ENCODE measurements at places on chromosomes 7 and 10. TPM values are rescaled to one million over a fixed set of nuclear protein-coding genes. Genes with fewer than 3 reads are reported as not detected.
A peak's percentile ranks its signal among the peaks of the same experiment; 100 is the strongest.

- no peak for DNase-seq
Observed at GRCh38 chr7:114151777-114152176, 233.0 kb upstream of the PPP1R3A start.

DPY19L1 gene
- total RNA-seq = 52.3 TPM

GRCh38 chr7:34523226-34523918, 134.6 kb upstream of the NPSR1 start:
- peak; percentile 33 for DNase-seq

- DNase-seq = no peak
Observed at GRCh38 chr7:47936323-47936722, 11.9 kb downstream of the PKD1L1 start.

- no peak for DNase-seq
Observed at GRCh38 chr7:158343526-158343925, 244.1 kb downstream of the PTPRN2 start.

GRCh38 chr10:71382757-71383156, 14.0 kb upstream of the CDH23 start:
- no peak for DNase-seq

DNA sequence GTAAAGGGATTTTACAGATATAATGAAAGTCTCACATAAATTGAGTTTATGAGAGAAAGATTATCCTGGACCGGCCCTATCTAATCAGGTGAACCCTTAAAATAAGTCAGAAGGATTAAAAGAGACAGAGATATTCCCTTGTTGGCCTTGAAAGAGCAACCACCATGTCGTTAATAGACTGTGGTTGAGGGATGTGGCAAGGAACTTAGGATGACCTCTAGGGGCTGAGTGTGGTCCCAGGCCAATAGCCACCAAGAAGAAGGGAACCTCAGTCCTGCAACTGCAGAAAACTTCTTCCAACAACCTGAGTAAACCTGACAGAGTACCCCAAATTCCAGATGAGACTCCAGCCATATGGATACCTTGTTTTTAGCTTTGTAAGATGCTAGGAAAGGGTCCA, 121.5 kb downstream of the POLR1F start:
- no peak for DNase-seq

- no peak for DNase-seq
Observed at GRCh38 chr10:117432866-117433265, 57.6 kb upstream of the PDZD8 start.

GRCh38 chr10:123309731-123310130, 155.5 kb downstream of the BUB3 start:
- no peak for DNase-seq
